ENCODE measurements at places on chromosomes 5 and 9.

GRCh38 chr9:86903734-86904085 lies 43.6 kb downstream of the GAS1 start:
- DNase-seq = no peak

DNA sequence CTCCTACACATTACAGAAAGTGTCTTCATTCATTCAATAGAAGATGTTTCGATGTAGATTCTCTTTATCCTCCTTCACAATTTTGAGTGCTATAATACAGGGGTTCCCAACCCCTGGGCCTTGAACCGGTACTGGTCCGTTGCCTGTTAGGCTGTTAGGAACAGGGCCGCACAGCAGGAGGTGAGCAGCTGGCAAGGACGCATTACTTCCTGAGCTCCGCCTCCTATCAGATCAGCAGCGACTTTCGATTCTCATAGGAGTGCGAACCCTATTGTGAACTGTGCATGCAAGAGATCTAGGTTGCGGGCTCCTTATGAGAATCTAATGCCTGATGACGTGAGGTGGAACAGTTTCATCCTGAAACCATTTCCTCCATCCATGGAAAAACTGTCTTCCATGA lies 153.0 kb upstream of the SMC2 start:
- peak; percentile 17 for DNase-seq

DNA sequence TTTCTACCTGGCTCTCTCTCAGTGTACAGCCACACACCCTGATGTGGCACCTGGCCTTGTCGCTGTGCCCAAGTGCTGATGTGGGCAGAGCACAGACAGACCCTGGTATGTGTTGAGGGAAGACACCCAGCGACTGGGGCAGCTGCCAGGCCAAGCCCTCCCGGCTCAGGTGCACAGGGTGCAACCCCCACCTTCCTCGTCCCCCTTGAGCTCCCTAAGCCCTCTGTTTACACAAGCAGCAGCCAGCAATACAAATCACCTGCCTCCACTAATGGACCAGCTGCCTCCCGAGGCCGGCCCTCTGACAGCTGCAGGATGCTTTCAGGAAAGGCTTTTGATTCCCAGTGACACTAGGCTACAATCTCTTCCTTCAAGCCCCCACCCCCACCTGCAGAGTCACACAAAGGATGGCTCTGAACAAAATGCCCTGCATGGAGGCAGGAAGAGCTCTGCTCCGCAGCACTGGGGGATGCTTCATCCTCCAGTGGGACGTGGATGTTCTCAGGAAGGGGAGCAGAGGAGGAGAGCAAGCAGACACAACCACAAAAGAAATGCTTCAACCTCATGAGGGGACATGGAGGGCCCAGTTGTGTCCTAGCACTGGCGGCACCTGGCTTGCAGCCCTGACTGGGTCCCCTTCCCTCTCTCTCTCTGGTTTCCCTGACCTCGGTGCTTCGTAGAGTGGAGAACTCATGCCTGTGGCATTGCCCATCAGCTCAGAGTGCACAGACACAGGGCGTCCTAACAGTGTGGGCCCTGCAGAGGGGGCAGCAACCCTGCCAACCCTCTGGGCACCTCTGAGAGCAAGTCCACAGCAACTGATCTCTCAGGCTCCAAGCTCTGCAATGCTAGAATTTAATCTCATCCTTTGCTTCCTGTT lies 140.8 kb downstream of the BARX1 start:
- DNase-seq = peak; percentile 99

DNA sequence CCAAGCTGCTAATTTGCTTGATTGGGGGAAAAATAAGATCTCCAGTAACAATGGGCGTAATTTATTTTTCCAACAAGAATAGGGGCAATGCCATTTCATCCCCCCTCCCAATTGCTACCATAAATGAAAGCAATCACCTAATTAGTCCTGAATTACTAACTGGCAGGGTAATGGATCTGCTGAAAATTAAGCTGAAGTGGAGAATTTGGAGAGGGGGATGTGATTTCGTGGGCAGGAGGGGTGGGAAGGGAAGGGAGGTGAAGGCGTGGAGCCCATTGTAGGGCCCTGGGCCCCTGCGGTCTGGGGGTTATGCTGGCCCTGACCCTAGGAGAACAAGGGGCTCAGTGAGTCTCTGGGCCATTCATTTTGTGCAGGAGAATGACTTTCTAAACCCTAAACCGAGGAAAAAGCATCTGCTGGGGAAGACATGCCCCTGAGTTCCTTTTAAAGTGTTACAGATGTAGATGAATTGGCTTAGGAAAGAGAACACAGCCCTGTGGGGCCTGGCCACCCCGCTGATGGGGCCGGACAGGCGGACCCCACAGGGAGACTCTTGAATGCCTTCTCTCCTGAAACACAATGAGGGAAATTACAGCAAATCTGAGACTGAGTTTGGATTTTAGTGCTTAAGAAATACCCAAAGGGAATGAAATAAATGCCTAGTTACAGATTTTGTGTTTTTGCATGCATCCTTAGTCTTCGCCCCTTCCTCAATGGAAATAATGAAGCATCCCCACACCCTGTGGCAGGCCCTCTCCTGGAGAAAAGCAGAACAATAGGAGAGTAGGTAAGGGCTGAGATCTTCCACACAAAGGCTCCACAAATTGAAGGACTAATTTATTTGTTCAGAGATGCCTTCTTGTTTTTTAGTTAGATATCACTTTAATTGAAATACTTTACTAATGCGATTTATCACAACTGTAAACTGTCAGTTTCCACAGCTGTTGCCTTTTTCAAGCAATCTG lies 143.2 kb downstream of the PSAT1 start:
- peak; percentile 66 for DNase-seq

DNA sequence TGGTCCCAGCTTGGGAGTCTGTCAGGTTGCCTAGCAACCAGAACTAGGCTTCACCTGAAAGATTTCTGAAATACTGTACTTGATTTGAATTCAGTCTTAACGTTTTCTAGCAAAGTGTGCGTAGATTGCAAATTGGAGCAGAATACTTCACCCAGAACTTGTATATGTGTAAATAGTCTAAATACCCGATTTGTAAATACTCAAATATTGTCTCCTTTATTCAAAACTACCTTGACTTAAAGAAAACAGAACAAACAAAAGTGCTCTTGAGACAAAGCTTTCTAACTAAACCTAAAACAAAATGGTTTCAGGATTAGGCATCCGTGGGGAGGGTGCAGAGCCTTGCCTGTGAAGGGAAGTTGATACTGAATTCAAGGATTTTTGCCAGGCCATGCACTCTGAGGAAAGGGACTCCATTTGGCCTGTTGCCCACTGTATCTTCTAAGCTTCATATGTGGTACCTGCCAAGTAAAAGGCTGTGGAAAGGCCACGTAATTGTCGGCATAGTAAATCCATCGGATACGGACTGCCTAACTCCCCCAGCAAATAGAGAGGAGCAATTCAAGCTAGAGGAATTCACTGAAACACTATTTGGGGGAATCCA lies 744 bp upstream of the HMGCS1 start:
- peak; percentile 76 for DNase-seq

GRCh38 chr5:81014348-81014747 lies 54.2 kb downstream of the RASGRF2 start:
- DNase-seq = no peak

- DNase-seq = peak; percentile 97
Observed at GRCh38 chr9:83384214-83384613, 154.0 kb downstream of the FRMD3 start.

DNA sequence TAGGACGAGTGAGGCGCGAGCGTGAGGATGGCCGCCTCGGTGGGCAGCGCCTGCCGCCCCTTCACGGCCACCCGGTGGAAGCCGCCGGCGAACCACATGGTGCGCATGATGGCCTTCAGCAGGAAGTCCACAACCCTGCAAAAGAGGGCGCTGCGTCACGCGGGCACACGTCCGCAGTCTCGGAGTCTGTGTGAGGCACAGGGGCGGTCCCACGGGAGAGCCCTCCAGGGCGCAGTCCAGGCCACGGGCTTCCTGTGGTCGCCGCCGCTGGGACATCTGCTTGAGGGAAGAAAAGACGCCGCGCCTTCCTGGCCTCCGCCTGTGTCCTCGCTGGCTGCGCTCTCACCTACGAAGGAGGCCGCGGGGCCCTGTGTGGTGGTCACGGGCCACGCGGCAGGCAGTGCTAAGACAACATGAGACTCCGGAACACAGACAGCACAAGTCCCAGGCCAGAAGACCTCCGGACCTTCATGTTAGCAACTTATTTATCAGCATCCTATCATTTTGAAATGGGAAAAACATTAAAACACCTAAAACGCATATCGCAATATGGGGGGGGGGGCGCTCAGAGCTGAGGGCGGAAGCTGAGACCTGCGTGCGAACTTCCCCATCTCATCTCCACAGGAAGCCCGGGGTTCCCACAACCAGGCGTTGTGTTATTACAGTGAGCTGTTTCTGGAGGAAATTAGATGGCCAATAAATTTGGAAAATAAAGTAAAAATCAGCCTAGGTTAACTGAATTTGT lies 28.8 kb downstream of the LPCAT1 start:
- DNase-seq = no peak

Measured in NCI-H69 (cell line).